NCI-H1092 (cell line): ENCODE measurements at places on chromosomes 2 and 18.

GRCh38 chr2:105768961-105769452 is 24.3 kb downstream of the NCK2 start:
- no peak for DNase-seq

DNA sequence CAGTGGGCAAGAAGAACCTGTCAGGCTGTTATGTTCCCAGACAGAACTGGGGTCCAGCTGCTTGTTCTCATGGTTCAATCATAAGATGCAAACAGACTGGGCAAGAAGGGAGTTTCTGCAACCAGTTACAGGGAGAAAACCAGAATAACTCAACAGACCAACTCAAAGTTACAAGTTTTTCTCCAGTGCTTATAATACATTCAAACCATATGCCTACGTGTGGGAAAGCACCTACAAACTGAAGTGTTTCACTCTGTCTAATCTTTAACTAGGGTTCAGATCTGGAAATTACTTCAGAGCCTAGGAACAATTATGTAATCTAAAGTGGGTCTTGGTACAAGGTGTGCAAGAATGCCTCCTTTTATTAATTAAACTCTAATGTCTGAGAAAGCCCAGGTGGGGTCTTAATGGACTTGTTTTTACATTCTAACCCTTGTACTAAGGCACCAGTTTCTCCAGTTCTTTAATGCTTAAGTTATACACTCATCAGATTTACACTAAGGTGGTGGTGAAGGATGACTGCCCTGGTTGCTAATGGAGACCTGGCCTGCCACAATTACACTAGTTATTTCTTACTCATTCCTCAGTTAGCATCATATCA is 951.9 kb downstream of the TSN start:
- DNase-seq = no peak

- DNase-seq = no peak
Measured at GRCh38 chr2:208671284-208671683, 264.7 kb downstream of the PTH2R start.

- DNase-seq = no peak
Measured at GRCh38 chr2:119251652-119252051, 28.0 kb downstream of the STEAP3 start.

- DNase-seq = no peak
Measured at GRCh38 chr2:174682007-174682577, 82.2 kb downstream of the CHRNA1 start.

GRCh38 chr18:34820360-34821065 is 110.4 kb downstream of the DTNA start:
- DNase-seq = no peak

DNA sequence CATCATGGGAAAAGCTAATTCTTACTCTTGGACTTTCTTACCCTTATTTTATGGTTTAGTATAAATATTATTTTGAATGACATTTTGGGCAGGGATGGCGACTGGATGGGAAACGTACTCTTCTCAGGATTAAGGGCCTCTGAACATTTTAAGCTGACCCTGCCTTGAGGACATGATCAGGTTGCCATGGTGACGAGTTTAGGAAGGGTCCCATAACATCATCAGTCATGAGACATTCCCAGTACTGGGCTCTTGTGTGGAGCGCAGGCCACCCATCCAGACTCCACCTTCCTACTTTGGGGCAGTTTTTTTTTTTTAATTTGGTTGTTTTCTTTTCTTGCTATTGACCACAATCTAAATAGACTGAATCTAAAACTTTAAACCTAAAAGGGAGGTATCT is 40.7 kb downstream of the KCNE4 start:
- no peak for DNase-seq

GRCh38 chr2:101038455-101039255 is 36.6 kb downstream of the RPL31 start:
- no peak for DNase-seq

- no peak for DNase-seq
Measured at GRCh38 chr2:30145826-30146336, 926 bp upstream of the YPEL5 start.

DNA sequence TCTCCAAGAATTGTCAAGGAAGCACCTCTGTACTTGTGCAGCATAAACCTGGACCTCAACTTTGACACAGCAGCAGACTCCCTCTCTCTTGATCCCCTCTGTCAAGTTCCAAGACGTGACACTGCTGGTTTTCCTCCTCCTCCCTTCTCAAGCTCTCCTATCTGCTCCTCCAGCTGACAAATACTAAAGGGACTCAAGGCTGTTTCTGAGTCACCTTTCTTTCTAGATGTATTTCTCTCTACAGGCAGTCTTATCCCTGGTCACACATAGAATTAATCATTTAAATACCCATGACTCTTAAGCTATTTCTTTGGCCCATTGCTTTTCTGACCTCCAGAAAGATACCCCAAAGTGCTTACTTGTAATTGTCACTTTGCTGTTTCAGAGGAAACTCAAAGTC is 53.5 kb downstream of the SEPTIN10 start:
- DNase-seq = no peak

DNA sequence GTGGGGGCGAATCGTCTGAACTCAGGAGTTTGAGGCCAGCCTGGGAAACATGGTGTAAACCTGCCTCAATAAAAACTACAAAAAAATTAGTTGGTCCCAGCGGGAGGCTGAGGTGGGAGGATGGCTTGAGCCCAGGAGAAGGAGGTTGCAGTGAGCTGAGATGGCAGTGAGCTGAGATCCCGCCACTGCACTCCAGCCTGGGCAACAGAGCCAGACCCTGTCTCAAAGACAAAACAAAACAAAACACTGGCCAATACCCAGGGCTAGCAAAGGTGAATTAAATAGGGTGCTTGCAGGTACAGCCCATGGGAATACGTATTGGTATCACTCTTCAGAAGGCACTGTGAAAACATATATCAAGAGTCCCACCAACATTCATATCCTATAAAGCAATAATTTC is 7.0 kb downstream of the ITSN2 start:
- no peak for DNase-seq

DNA sequence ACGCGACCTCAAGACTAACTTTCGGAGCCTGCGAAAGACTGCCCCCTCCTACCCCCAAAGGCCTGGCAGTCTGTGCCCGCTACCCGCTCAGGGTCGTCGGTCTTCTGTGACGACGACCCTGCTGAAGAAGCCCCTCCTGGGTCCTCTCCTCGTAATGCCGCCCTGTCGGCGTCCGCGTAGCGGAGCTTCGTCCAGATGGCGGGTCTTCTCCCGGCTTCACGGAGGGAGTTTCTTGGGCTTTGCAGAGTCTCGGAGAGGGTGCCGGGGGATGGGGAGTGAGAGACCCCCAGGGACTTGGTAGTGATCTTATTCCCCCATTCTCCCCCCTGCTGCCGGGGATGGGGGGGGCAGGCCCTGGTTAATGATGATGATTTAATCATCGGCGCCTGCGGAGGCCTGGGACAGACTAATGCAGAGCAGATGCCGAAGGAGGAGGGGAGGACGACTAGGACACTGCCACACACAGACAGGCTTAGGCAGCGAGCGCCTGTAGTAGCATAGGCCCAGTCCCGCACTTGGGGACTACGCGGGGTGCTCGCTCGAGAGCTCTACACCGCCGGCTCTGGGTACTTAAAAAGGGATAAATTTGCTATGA is 528 bp upstream of the PCGF1 start:
- no peak for DNase-seq

DNA sequence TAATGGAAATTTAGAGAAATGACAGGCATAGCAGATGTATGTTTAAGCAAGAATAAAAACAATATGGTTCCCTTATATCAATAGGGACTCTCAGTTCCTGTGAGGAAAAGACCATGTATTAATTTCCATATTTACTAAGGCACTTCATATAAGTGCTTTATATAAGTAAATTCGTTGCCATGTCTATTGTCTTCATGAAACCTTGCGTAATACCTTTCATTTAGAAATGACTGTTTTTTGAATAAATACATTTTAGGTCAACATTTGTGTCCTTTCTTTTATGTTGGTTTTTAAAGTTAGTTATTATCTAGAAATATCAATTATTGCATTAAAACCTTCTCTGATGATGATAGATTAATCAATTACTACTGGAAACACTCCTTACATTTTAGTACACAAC is 83.3 kb downstream of the KCNS3 start:
- no peak for DNase-seq

DNA sequence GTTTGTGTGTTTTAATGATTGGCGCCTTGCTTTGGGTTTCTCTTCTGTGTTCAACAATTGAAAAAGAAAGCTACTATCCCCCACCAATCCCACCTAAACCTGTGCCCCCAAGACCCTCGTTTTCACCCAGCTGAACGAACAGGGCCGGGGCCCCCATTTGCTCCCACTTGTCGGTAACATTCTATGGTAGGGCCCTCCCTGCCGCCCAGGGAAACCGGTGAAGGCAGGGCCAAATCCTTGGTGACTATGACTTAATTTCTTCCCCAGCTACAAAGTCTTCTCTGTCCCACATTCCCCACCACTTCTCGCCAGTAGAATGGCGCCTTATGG is 598 bp upstream of the SNRNP200 start:
- DNase-seq = no peak

DNA sequence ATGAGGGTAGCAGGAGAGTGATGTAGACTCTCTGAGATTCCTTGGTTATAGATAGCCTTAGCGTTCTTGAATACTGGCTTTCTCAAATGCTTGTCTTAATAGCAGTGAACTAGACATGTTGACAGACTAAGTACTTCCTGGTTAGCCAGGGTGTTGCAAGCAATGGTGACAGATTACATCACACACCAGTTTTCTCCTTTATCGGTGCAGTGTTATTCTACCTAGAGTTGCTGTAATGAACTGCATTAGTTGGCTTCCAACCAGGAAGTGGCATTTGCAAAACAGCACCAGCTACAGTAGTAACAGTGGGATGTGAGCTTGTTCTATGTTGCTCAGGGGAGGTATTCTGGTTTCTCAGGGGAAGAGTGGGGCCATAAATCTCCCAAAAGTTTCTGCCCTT is 582.2 kb upstream of the DDX18 start:
- DNase-seq = no peak

- DNase-seq = no peak
Measured at GRCh38 chr2:71500426-71501079, 47.2 kb downstream of the DYSF start.

DNA sequence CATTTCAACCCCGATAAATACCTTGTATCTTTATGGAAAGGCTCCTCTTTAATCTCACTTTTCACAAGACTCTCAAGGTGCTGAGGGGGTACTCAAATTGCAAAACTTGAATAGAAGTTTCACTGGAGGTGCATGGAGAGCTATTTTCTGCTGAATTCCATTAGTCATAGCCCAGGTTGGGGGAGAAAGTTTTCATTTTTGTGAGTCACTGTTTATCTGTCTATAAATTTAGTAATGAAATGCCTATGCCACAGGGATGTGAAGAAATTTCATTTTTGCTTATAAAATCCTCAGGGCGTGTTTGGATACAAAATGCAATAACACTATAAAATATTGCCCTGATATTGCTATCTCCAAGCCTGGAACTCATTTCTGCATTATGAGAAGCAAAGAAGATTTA is 346.3 kb downstream of the LRATD1 start:
- DNase-seq = no peak

- no peak for DNase-seq
Measured at GRCh38 chr2:114405247-114406116, 37.0 kb upstream of the DPP10 start.

DNA sequence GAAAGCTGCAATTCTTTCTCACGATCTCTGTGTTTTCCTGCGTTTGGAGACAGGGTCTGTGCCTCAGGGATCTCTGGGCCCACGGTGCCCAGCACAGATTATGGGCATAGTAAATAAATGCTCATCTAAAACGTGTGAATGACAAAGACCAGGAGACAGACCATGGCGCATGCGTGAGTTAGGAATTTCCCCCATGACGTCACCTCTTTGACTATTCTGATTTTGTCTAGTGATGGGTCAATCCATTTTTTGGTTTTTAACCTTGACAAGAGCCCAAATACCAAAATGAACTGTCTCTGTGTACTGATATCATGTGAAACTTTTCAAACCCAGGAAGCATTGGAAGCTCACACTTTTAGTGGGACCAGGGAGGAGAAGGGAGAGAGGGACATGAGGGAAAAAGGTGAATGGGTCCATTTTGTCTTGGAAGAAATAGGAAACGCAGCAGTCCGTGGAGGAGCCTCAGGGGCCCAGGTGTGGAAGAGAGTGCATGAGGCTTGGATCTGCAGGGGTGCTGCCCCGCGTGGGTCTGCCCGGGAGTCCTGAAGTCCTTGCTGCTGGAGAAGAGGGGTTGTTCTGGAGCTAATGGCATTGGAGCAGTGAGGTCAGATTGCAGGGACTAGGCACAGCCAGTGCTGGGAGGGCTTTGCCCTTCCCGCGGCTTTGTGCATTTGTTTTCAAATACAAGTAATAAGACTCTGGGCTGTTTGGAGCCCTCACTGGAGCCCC is 172.2 kb downstream of the ASB1 start:
- DNase-seq = no peak

DNA sequence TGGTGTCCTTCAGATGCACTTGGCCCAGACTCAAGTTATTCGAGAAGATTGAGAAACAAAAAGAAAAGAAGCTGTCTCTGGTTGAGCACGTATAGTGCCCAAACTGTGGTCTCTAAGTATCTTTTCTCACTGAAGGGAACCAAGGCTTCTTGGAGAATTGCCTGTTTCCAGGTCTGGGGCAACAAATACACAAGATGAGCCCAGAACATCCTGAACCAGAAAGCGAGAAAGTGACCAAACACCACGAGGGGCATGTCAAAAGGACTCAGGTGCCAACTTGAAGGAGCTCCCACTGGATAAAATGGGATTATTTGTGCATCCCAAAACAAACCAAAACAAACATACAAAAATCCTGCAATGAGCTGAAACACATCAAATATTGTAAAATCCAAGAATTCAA is 13.6 kb upstream of the ATOH8 start:
- no peak for DNase-seq

GRCh38 chr18:48171490-48172188 is 237.5 kb downstream of the ZBTB7C start:
- no peak for DNase-seq

GRCh38 chr2:44107974-44108373 is 60.7 kb upstream of the PPM1B start:
- DNase-seq = no peak

DNA sequence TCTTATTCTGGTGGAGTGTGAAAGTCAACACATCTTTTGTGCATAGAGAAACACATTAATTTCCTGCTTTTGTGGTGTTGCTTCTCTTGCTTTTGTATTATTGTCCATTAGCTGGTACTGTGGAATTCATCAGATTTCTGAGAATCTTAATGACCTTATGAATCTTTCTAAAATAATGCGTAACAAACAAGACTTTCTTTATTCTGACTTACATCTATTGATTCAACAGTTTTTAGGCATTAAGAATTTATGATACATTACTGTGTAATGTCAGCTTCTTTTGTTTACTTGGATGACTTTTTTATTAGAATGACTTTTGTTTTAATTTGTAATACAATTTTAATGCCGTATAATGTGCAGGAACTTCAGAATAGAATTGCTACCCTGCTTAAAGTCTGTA is 43.4 kb downstream of the RAB10 start:
- no peak for DNase-seq

DNA sequence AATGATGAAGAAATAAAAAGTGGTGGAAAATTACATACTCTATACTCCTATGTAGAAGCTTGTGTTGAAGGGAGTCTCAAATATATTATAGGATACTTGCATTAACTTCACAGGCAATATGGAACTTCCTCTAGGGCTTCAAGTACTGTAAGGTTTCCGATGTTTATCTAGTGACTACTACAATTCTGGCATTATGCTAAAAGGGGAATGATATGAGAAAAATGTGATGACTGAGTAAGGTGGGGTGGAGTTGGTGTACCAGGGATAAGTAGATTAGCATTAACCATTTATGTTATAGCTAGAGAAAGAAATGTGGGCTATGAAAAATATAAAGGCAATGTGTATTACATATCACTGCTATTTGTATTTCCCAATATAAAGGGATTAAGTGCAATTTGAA is 229.5 kb downstream of the DCC start:
- DNase-seq = no peak
